ENCODE measurements at places on chromosomes 1 and 21. TPM values are rescaled to one million over a fixed set of nuclear protein-coding genes. Genes with fewer than 3 reads are reported as not detected.

DNA sequence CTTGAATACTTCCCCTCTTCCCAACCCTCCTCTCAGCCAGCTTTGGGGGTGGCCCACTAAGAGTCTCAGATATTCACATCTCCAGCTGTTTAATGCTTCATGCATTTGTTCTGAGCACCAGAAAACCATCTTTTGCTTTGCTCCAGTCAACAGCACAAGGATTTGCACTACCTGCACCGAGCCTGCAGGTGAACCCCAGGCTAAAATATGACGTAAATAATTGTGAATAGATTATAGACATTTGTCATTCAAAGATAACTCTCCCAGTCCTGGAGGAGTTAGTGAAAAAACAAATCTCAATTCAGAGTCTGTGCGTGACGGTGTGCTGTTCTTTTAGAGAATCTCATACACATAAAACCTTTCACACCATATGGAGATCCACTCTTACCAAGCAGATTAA, 7.4 kb downstream of the CD247 start:
- H3K4me1 ChIP-seq: no peaks in the 10 kb centered on the region
- no peak overlapping the region for H3K4me3 ChIP-seq
- DNase-seq: no peak
- no peaks in the 10 kb centered on the region for H3K36me3 ChIP-seq

Gene ZNF593
- 22.4 TPM for total RNA-seq

Gene ENAH
- 42.3 TPM for total RNA-seq

Gene NIT1
- total RNA-seq: 42.3 TPM
